ENCODE measurements at places on chromosomes 6 and 20. TPM values are rescaled to one million over a fixed set of nuclear protein-coding genes. Genes with fewer than 3 reads are reported as not detected.

SNAI1 gene
- total RNA-seq, result not detected

PAX1 gene
- 1.9 TPM for total RNA-seq

DLK2 gene
- 4.8 TPM for total RNA-seq

GNMT gene
- not detected for total RNA-seq

POU5F1 gene
- total RNA-seq, result 4.1 TPM

HLA-DQA2 gene
- total RNA-seq, result not detected

TSPO2 gene
- not detected for total RNA-seq

CDH22 gene
- total RNA-seq, result 0.24 TPM

TULP1 gene
- total RNA-seq, result 40.9 TPM

COL21A1 gene
- total RNA-seq, result 147 TPM

BMP5 gene
- 7.2 TPM for total RNA-seq

TRDN gene
- total RNA-seq, result 5.1 TPM

BEND6 gene
- total RNA-seq, result 21.7 TPM

PBOV1 gene
- 2.2 TPM for total RNA-seq

CABLES2 gene
- 0.96 TPM for total RNA-seq

INSM1 gene
- not detected for total RNA-seq

PHACTR3 gene
- total RNA-seq, result 5.1 TPM

NHLRC1 gene
- total RNA-seq, result 5.5 TPM

GRM1 gene
- total RNA-seq, result 1.9 TPM

FKBP1C gene
- total RNA-seq, result not detected

COL9A3 gene
- total RNA-seq, result 37.1 TPM

NKAIN2 gene
- total RNA-seq, result 4.6 TPM

AKAP12 gene
- total RNA-seq, result 161 TPM

SNX3 gene
- 185 TPM for total RNA-seq

FAM83C gene
- total RNA-seq, result 0.72 TPM

OVOL2 gene
- total RNA-seq, result not detected

HEY2 gene
- 37.6 TPM for total RNA-seq

LY6G6D gene
- not detected for total RNA-seq

FNDC11 gene
- 1.2 TPM for total RNA-seq

SLC32A1 gene
- 6.3 TPM for total RNA-seq

FUT9 gene
- total RNA-seq, result 27.2 TPM

SRSF12 gene
- 4.3 TPM for total RNA-seq

SLC17A2 gene
- 0.48 TPM for total RNA-seq

KIF25 gene
- total RNA-seq, result not detected

MYCT1 gene
- 3.1 TPM for total RNA-seq

SAMD3 gene
- total RNA-seq, result 9.1 TPM

CD24 gene
- total RNA-seq, result 29.9 TPM

TRERF1 gene
- total RNA-seq, result 4.8 TPM

IMPG1 gene
- 1.2 TPM for total RNA-seq

SOBP gene
- total RNA-seq, result 29.6 TPM

MARCKS gene
- total RNA-seq, result 152 TPM

SEMG1 gene
- 6.0 TPM for total RNA-seq

CDH4 gene
- 0.48 TPM for total RNA-seq

RIPK1 gene
- total RNA-seq, result 19.0 TPM

GSTA2 gene
- 3.4 TPM for total RNA-seq

AIG1 gene
- total RNA-seq, result 14.2 TPM

PSORS1C2 gene
- total RNA-seq, result not detected

MCCD1 gene
- not detected for total RNA-seq

CBLN4 gene
- 9.9 TPM for total RNA-seq

ROMO1 gene
- total RNA-seq, result 37.6 TPM

EMILIN3 gene
- 0.72 TPM for total RNA-seq

CNR1 gene
- total RNA-seq, result 4.8 TPM
